ENCODE measurements at places on chromosomes 12 and 14.

- no peak for DNase-seq
These were observed 398.6 kb downstream of the ZFP36L1 start for GRCh38 chr14:68394118-68394763.

DNA sequence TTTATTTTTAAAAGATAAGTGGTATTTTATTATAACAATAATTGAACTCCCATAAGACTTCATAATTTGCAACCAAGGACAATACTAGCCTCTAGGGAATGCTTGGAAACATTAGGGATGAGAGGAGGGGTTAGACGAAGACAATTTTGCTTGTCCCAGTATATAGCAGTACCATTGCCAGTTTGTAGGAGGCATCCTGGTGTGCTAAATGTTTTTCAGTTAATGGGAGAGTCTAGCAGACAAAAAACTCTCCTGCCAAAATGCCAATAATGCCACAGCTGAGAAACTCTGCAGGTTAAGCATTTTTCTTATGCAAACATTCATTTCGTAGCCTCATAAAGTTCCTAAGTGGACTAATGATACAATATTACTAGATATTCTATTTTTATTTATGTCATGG, 38.1 kb downstream of the RASSF9 start:
- DNase-seq, result no peak

GRCh38 chr14:99718031-99718810, 34.1 kb downstream of the CYP46A1 start:
- no peak for DNase-seq

DNA sequence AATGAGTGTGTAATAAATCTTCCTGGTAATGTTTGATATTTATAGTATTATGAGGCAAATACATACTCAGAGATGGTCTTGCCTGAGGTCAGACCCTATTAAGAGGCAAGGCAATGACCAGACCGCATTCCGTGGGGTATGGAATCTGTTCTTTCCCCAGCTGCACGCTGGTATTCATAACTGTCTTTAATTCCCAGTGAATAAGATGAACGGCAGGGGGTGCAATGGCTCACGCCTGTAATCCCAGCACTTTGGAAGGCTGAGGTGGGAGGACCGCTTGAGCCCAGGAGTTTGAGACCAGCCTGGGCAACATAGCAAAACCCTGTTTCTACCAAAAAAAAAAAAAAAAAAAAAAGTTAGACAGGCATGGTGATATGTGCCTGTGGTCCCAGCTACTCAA, 44.6 kb downstream of the ERO1A start:
- DNase-seq, result no peak

GRCh38 chr12:113007166-113007565, 28.8 kb downstream of the OAS2 start:
- DNase-seq, result no peak

GRCh38 chr14:37247791-37248461, 50.2 kb downstream of the MIPOL1 start:
- no peak for DNase-seq

DNA sequence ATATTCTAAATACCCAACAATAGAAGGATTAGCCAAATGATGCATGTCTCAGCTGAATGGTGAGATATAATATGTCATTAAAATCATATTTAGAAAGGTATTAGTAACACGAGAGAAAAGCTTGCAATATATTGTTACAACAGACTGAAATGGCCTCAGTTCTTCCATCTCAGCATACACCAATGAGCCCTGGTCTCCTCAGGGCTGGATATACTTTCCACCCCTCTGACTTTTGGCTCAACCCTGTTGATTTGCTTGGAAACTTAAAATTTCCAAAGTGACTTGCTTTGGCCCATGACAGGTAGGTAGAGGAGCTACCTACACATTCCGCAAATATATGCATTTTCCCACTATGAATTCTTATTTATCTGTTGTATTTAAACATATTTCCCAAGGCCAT, 908.1 kb upstream of the TMEM132C start:
- no peak for DNase-seq

DNA sequence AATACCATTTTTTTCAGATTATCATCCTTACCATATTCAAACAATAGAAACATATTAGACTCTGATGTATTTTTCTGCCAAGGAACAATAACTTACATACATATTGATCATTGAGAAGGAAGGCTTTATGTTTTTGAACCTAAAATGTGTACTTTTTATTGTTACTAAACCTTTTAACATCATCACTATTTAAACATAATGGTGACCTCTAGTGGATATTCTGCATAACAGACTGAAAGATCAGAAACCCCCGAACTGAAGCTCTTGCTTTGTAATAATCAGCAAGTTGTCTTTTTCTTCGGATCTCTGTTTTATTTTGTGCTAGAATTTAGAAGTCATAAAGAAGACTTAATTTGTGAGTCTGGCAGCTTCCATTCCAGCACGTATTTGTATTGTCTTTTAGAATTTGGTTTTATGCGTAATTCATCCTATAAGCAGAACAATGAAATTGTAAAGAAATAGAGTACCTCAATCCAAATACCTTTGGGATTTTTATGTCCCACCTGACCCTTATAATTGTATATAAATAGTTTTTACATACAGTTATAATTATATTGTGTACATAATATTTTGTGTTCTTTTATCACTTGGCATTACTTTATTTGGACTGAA, 125.9 kb upstream of the ATF1 start:
- DNase-seq, result peak; percentile 50

- no peak for DNase-seq
These were observed 2.7 kb upstream of the ASPG start for GRCh38 chr14:104082807-104083206.

DNA sequence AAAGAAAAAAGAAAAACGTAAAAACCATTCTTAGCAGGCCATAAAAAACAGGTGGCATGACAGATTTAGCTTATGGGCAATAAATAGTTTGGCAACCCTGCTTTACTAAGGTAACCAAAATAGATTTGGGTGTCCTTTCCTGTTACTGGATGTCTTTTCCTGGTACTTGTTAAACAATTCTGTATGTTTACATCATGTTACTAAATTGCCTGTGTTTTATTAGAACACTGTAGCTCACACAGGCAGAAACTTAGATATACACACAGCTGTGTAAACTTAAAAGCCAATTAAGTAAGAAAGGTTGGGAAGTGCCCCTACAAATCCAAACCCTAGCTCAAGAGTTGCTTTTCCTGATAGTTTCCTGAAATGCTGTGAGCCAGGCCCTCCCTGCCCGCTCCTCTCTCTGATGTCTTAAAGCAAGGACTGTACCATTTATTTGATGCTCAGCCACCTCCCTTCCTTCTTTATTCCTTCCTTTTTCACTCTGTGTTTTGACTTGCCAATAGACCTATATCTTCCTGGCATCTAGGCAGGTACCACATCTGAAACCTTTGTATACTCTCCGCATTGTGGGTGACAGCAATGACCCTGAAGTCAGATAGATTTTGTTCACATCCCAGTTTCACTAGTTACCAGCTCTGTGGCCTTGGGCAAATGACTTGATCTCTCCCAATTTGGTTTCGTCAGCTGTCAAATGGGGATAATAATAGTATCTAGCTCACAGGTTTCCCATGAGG, 3.7 kb upstream of the CAMKK2 start:
- no peak for DNase-seq

DNA sequence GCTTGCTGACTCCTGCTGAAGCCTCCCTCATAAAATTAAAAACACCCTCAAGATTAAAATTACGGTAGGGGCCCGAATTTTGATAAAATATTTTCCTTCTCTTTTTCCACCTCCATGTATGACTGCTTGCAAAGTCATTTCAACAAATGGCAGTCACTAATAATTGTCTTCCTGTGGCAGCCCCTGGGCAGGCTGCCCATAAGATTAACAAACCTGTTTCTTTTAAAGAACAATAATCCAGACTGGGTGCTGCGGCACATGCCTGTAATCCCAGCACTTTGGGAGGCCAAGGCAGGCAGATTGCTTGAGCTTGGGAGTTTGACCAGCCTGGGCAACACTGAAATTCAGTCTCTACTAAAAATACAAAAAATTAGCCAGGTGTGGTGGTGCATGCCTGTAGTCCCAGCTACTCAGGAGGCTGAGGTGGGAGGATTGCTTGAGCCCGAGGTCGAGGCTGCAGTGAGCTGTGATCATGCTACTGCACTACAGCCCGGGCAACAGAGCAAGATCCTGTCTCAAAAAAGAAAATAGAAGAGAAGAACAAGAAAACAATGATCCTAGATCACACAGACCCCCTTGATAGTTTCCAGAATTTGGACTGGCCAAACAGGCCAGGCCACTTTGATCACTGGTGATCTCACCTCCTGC, 8.7 kb downstream of the SAV1 start:
- DNase-seq, result no peak

DNA sequence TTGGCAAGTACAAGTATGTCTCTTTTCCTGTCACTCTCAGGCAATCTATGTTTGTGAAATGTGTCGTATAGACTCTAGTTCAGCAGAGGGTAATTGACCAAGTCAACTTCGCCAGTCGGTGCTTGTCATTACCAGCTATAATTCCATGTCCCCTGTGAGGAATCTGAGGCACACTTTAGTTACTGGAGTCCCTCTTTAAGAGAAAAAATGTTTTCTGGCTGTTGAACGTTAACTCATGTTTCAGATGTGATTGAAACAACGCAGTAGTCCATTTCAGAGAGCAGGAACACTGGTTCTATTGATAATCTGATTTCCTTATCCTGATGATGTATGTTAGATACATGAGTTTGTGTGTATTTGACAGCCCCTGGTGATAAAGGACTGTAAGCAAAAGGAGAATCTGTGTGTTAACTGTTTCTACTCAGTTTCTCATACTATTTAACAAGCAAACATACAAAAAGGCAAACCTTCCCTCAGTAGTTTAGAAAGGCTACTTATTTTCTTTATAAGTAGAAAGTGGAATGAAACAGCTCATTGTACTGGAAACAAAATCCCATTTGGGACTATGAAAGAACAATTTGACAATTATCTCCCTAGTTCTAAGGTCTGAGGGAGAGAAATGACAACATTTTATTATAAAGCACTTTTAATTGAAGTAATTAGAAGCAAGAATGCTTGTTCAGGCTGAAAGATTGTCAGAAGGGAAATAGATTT, 161.1 kb upstream of the TRHDE start:
- DNase-seq, result no peak

GRCh38 chr14:76271041-76271755, 104.7 kb upstream of the ESRRB start:
- no peak for DNase-seq

- no peak for DNase-seq
These were observed 31.9 kb downstream of the CCDC91 start for GRCh38 chr12:28222081-28222700.

DNA sequence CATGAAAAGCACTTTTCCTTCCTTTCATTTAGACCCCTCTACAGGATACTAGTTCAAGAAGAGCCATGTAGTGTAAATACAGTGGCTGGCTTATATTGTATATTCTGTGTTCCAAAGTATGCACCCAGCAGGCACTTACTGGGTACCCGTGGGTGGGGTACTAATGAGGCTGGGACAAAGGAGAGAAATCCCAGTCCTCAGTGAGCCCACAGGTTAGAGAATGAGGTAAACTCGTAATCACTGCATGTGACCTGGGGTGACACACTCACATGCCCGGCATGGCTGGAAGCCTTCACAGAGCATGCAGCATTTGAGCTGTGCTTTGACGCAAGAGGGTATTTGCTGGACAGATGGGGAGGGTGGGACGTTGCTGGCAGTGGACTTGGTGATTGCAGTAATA, 17.1 kb downstream of the SLC24A4 start:
- no peak for DNase-seq

DNA sequence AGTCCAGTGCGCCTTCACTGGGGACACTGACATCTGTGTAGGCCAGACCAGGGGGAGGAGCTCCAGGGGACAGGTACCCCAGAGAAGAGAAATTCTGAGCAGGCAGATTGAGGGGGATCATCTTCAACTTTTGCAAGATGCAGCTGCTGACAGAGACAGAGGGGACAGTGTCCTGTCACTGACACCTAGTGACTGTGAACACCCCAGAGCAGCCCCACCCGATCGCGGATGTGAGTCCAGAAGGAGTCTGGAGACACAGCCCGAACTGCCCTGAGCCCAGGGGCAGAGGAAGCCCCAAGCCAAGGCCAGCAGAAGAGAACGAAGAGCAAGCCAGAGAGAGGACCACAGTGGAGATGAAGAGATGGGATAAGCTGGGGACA, 21.7 kb upstream of the LRTM2 start:
- no peak for DNase-seq

All from fibroblast of skin of abdomen (primary cell).